ENCODE measurements at places on chromosomes 16 and 17. TPM values are rescaled to one million over a fixed set of nuclear protein-coding genes. Genes with fewer than 3 reads are reported as not detected.

Gene RAB26
- total RNA-seq: 0.68 TPM

Gene AHSP
- not detected for total RNA-seq

DNA sequence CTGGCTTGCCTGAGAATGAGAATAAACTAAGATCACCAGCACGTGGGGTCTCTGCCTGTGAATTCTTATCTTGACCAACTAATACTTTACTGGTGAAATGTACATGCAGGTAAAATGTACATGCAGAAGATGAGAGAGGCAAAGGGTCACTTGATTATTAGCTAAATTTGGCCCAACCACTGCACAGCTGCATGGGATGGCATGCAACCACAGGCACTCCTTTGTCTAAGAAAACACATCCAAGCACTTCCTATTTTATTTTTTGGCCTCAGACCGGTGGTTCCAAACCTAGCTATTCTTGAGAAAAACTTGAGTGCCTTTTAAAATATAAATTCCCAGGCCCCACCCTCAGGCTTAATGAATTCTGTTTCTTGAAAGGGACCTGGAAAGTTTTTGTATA, 77.9 kb downstream of the SYCE1L start:
- DNase-seq: no peak
- H3K36me3 ChIP-seq: no peaks in the 10 kb centered on the region
- H3K27ac ChIP-seq: no peak overlapping the region
- peaks cover 6% of the 10 kb centered on the region for H3K27me3 ChIP-seq

DNA sequence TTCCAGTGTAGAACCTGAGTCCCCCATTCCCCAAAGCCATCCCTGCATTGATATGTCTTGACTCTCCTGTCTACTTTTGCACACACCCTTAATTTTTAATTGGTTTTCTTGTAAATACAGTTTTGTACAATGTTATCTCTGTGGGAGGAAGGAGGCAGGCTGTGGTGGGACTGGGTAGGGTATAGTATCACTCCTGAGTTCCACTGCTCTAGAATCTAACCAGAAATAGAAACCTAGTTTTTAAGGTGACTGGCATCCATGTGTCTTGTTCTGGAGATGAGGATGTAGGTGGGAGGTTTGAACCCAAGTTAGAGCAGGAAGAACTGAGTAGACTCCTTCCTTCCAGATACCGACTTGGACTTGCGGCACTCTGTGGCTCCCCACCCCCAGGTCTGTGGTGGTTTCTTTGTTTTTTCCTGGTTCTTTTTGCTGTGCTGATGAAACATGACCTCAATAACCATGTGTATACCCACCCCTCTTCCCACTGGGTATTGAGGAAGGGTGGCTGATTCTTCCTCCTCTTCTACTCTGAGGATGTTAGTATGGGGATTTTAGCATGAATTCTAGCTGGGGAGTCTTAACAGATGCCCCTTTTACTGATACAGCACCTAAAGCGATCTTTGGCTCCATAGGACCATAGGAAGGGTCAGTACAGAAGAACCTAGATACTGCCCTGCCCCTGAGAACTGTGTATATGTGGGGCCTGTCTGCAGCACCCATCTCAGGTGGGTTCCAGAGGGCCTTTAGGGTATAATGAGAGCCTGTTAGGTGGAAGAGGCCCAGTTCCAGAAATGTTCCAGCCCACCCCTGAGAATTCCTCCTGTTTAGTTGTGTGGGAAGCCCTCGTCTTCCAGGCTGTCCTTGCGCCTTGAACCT, 48.7 kb downstream of the SF3B3 start:
- H3K4me1 ChIP-seq: peaks cover 34% of the 10 kb centered on the region
- H3K36me3 ChIP-seq: peaks cover 52% of the 10 kb centered on the region
- no peaks in the 10 kb centered on the region for H3K27me3 ChIP-seq
- H3K4me3 ChIP-seq: no peak overlapping the region

- H3K27me3 ChIP-seq: no peaks in the 10 kb centered on the region
- DNase-seq: no peak
- no peak overlapping the region for H3K4me3 ChIP-seq
- H3K4me1 ChIP-seq: peaks cover 14% of the 10 kb centered on the region
- H3K36me3 ChIP-seq: peaks cover 2% of the 10 kb centered on the region
- no peak overlapping the region for H3K27ac ChIP-seq
Measured at GRCh38 chr16:83730812-83731211, 77.0 kb upstream of the HSBP1 start.

- peaks cover 3% of the 10 kb centered on the region for H3K27me3 ChIP-seq
- H3K4me1 ChIP-seq: peaks cover 2% of the 10 kb centered on the region
- H3K27ac ChIP-seq: no peak overlapping the region
Measured at GRCh38 chr17:8140065-8141029, 11.9 kb downstream of the PER1 start.

DNA sequence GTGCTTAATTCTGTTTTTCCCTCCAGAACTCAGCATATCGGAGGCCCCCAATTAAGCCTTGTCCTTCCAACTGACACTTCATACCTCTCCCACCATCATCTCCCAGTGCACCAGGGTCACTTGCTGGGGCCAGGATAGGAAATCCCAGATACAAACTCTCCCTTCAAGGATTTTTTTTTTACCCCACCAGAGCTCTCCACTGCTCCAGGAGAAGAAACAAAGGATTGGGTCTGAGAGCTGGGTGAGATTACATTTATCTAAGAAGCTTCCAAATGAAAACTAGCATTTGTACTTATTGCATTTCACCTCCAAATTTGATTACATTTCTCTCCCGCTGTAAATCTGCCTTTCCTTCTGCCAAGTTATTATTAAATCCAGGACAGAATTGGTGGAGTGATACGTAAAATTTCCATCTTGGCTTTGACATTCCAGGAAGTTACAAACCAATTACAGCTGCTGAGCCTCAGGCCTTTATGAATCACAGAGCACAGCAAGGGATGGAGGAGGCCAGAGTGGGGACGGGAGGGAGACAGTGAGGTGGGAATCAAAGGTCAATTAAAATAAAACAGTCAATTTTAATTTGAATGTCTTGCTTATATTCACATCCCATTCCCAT, 123.5 kb downstream of the USP31 start:
- no peak overlapping the region for H3K4me3 ChIP-seq
- no peak for DNase-seq
- peaks cover 2% of the 10 kb centered on the region for H3K27me3 ChIP-seq
- no peak overlapping the region for H3K27ac ChIP-seq

Gene C16orf96
- total RNA-seq: not detected

Gene KRT33B
- not detected for total RNA-seq

Gene PDILT
- total RNA-seq: not detected

Gene CCL8
- not detected for total RNA-seq

DNA sequence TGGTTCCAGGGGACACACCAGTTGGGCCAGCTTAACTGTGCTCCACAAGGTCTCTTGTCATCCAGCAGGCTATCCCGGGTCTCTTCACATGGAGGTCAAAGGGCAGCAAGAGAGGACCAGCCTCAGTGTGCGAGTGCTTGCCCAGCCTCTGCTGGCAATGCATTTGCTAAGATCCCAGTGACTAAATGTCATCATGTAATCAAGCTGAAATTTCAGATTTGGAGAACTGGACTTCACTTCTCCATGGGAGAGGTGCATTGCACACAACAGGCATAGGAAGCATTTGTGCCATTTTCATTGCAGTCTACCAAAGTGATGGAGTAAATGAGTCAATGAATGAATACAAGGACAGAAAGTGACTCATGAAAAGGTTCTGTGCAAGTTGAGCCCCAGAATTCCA, 51.2 kb upstream of the KDM8 start:
- no peak overlapping the region for H3K4me3 ChIP-seq
- H3K36me3 ChIP-seq: no peaks in the 10 kb centered on the region
- no peak overlapping the region for H3K27ac ChIP-seq

Gene NHLRC4
- 1.2 TPM for total RNA-seq

GRCh38 chr17:37701496-37701898, 43.4 kb downstream of the HNF1B start:
- H3K4me3 ChIP-seq: no peak overlapping the region
- H3K27ac ChIP-seq: no peak overlapping the region
- DNase-seq: peak; percentile 60
- H3K4me1 ChIP-seq: peaks cover 17% of the 10 kb centered on the region
- H3K27me3 ChIP-seq: peaks cover 52% of the 10 kb centered on the region

- H3K27ac ChIP-seq: no peak overlapping the region
- no peak for DNase-seq
- no peaks in the 10 kb centered on the region for H3K27me3 ChIP-seq
- no peak overlapping the region for H3K4me3 ChIP-seq
- peaks cover 33% of the 10 kb centered on the region for H3K4me1 ChIP-seq
Measured at GRCh38 chr16:50202926-50203624, 50.0 kb downstream of the TENT4B start.

Gene TBC1D3L
- 13.4 TPM for total RNA-seq

DNA sequence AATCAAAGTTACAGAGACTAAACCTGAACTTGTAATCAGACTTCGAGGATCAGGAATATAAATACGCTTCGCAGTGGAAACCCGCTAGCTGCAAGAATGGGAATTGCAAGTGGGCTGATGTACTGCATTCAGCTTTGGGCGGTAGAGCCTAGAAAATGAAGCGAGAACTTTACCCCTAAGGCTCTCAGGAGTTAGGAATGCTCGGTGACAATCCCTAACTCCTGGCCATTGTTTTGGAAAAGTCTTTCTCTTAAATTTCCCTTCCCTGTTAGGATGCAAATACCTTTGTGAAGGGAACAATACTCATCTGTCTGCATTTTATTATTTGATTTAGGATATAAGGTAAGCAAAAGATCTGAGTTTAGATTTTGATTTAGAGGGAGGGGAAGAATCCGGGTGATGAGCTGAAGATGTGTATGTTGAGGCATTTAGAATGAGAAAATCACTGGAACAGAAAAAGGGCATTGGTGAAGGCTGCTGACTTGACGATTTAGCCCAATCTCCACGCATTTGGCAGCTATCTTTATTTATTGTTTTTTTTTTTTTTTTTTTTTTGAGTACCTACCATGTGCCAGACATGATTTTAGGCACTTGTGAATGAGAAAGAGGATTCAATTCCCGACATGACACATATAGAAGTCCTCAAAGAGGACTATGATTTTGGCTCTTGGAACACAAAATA, 2.2 kb upstream of the TOX3 start:
- H3K4me1 ChIP-seq: peaks cover 3% of the 10 kb centered on the region
- peaks cover 46% of the 10 kb centered on the region for H3K27me3 ChIP-seq
- no peak overlapping the region for H3K4me3 ChIP-seq
- no peak overlapping the region for H3K27ac ChIP-seq

Gene SMPD3
- total RNA-seq: 7.7 TPM

DNA sequence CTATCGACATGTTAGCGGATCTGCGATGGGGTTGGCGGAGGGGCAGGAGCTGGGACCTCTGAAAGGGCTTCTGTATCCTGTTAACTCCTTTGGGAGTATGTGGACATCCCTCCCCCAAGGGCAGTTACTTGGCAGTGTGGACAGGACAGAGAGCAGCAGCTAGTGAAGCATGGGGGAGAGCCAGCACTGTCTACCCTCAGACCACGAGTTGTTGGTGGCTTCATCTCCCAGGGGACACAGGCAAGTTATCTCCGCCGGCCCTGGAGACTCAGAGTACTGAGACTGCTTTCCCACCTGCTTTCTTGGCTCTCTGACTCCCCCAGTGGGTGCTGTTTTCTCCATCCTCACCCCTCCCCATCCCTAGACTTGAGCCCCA, 5.3 kb upstream of the GFAP start:
- no peak for DNase-seq
- H3K4me3 ChIP-seq: no peak overlapping the region
- H3K36me3 ChIP-seq: peaks cover 3% of the 10 kb centered on the region
- H3K27me3 ChIP-seq: peaks cover 26% of the 10 kb centered on the region
- peaks cover 4% of the 10 kb centered on the region for H3K4me1 ChIP-seq
- no peak overlapping the region for H3K27ac ChIP-seq

- H3K27me3 ChIP-seq: peaks cover 5% of the 10 kb centered on the region
- no peak overlapping the region for H3K4me3 ChIP-seq
- no peak for DNase-seq
- no peaks in the 10 kb centered on the region for H3K36me3 ChIP-seq
- H3K4me1 ChIP-seq: no peaks in the 10 kb centered on the region
- H3K27ac ChIP-seq: no peak overlapping the region
Measured at GRCh38 chr16:77896415-77897128, 108.2 kb downstream of the VAT1L start.

GRCh38 chr16:61362585-61362984, 673.7 kb downstream of the CDH8 start:
- no peak overlapping the region for H3K4me3 ChIP-seq
- DNase-seq: no peak
- no peak overlapping the region for H3K27ac ChIP-seq
- no peaks in the 10 kb centered on the region for H3K27me3 ChIP-seq
- H3K4me1 ChIP-seq: no peaks in the 10 kb centered on the region

Gene HAP1
- 0.15 TPM for total RNA-seq

- no peak for DNase-seq
- H3K27ac ChIP-seq: no peak overlapping the region
- H3K4me3 ChIP-seq: no peak overlapping the region
- no peaks in the 10 kb centered on the region for H3K36me3 ChIP-seq
Measured at GRCh38 chr17:47846716-47847340, 4.1 kb downstream of the SP6 start.

Gene HOXB13
- total RNA-seq: not detected

GRCh38 chr17:48553190-48553547, 8.3 kb upstream of the HOXB2 start:
- no peak overlapping the region for H3K4me3 ChIP-seq
- no peak overlapping the region for H3K27ac ChIP-seq
- H3K36me3 ChIP-seq: peaks cover 9% of the 10 kb centered on the region
- peaks cover 7% of the 10 kb centered on the region for H3K4me1 ChIP-seq
- no peak for DNase-seq

- no peaks in the 10 kb centered on the region for H3K4me1 ChIP-seq
- no peak for DNase-seq
- no peak overlapping the region for H3K4me3 ChIP-seq
- H3K27me3 ChIP-seq: peaks cover 20% of the 10 kb centered on the region
- H3K27ac ChIP-seq: no peak overlapping the region
- no peaks in the 10 kb centered on the region for H3K36me3 ChIP-seq
Measured at GRCh38 chr17:41354536-41354935, 3.9 kb upstream of the KRT33A start.

- DNase-seq: no peak
- H3K36me3 ChIP-seq: peaks cover 49% of the 10 kb centered on the region
- peak overlapping the region; percentile 99 for H3K4me3 ChIP-seq
- peaks cover 68% of the 10 kb centered on the region for H3K4me1 ChIP-seq
Measured at GRCh38 chr16:56993204-56993603, 3.8 kb downstream of the NLRC5 start.

Gene CCL18
- total RNA-seq: not detected

Gene SPN
- total RNA-seq: 329 TPM

DNA sequence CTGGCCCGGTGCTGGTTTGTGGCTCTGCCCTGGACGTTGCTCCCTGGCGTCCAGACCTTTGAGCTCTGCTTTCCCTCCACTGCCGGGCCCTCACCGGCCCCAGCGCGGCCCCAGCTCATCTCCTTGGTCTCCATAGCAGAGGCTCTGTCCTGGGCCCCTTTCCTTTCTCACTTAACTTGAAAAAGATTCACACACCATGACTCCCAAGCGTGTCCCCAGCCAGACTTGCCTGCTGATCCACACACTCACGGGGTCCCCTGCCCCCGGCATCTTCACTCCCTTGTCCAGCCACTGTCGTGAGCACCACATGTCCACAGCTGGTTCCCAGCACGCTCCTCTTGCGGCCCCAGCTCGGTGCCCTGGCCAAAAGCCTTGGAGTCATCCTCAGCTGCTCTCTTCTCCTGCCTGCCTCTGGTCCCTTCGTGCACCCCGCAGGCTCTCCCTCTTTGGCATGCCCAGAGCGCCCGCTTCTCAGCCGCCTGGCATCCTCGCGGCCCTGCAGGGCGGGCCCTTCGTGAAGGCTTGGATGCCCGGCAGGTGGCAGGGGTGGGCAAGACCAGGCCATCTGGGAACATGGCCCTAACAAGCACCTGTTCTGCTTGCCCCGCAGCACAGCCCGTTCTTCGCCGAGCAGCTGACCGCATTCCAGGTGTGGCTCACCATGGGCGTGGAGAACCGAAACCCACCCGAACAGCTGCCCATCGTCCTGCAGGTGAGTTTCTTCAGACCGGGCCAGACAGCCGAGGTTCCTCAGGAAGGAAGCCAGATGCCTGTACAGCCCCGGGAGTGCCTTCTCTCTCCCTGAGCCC, 145.6 kb upstream of the CHMP6 start:
- H3K27ac ChIP-seq: peak overlapping the region; percentile 92
- no peak overlapping the region for H3K4me3 ChIP-seq
- H3K27me3 ChIP-seq: no peaks in the 10 kb centered on the region
- peaks cover 65% of the 10 kb centered on the region for H3K4me1 ChIP-seq
- DNase-seq: no peak
